ENCODE measurements at places on chromosomes 4 and X. TPM values are rescaled to one million over a fixed set of nuclear protein-coding genes. Genes with fewer than 3 reads are reported as not detected.

DNA sequence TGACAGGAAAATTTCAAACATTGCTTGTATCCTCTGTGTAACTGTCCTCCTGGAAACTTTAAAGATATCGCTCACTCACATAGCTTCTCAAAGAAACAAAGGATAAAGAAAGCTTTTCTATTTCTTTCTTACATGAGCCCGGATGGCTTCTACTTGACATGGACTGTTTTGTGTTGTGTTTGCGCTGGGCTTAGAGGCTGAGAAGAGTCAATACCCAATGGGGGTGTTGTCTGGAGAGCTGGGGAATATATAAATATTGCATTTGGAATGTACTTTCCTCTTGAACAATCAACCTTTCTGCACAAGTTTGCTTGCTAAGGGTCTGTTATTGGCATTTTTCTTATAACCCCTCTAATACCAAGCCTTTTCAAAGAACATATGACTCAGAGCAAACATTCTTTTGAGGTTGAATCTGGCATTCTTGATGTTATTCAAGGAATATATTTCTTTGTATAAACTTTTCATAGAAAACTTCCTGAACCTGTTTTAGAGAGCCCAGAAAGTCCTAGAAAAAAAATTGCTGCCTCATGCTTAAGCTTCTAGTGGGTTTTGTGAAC is 331.9 kb downstream of the PACRGL start:
- no peak for DNase-seq

DNA sequence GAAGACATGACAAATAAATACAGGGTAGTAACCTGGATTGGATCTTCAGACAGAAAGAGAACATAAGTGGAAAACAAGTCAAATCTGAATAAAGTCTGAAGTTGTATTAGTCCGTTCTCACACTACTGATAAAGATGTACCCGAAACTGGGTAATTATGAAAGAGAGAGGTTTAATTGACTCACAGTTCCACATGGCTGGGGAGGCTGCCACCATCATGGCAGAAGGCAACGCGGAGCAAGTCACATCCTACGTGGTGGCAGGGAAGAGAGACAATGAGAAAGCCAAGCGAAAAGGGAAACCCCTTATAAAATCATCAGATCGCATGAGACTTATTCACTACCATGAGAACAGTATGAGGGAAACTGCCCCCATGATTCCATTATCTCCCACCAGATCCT is 82.8 kb downstream of the USP46 start:
- no peak for DNase-seq

DNA sequence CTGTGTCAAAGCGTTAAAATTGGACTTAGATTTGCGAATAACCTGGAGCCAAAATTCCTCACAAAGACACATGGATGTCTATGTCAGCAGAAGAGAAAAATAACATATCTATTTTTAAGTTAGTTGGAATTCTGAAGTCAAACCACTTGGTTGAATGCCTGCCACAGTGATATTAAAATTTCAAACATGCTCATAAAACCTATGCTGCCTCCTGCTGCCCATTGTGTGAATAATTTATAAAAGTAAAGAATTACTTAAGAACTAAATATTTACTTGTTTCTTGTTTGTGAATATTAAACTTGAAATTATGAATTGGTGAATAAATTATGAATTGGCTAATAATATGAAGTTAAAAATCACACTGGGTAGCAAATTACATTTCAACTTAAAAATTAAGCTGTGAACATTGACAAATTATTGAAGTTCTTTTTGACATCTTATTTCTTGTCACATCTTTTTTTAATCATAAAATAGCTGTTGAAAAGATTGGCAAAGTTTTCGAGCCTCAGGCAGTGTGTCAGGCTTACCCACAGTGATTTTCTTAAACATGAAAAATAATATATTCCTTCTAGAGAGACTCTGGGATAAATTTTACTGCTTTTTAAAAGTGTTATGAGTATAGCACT is 35.4 kb downstream of the FABP2 start:
- peak; percentile 24 for DNase-seq

Gene GUCY2F
- total RNA-seq = not detected

GRCh38 chr4:36278789-36279188 is 2.6 kb upstream of the DTHD1 start:
- no peak for DNase-seq

GRCh38 chrX:109040057-109040456 is 303.7 kb upstream of the IRS4 start:
- DNase-seq = no peak

DNA sequence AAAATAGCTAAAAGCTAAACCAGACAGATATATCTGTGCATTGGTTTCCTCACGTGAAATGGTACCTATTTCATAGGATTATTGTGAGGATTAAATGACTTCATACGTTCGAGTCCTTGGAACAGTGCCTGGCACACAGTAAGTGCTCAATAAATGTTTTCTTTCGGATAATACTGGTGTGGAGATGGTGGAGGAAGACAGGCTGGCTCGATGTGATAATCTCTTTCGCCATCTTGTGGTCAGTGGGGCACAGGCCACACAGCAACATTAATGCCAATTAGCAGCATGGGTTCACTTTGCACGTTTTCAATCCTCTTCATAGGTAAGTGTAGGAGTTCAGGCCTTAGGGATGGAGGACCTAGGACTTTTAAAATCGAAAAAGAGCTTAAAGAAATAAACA is 9.3 kb downstream of the PAGE4 start:
- DNase-seq = peak; percentile 67

GRCh38 chr4:7642741-7643458 is 208.2 kb upstream of the PSAPL1 start:
- peak; percentile 13 for DNase-seq

GRCh38 chrX:103941201-103941975 is 21.0 kb upstream of the TMSB15B start:
- DNase-seq = peak; percentile 70

GRCh38 chrX:39247536-39247935 is 446.3 kb downstream of the MID1IP1 start:
- DNase-seq = no peak

Measured in G401 (cell line).